ENCODE measurements at places on chromosomes 2 and 18.

DNA sequence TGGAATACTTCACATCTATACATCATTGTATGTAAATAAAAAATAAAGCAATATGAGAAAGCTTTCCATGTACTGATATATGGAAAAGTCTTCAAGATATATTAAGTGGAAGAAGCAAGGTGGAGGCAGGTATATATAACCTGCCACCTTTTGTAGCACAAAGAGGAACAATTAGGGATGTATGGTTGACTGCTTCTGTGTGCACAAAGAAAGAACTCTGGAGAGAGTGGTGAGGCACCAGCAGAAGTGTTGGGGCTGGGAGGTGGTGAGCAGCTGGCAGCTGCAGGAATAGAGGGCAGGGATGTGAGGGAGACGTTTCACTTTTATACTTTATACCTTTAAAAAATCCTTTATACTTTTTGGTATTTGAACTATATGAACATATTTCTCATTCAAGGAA, 26.1 kb downstream of the KIF5C start:
- no peak for DNase-seq

- DNase-seq: no peak
Measured at GRCh38 chr2:173386021-173386737, 31.5 kb downstream of the CDCA7 start.

- DNase-seq: no peak
Measured at GRCh38 chr2:147365622-147366021, 479.2 kb upstream of the ACVR2A start.

DNA sequence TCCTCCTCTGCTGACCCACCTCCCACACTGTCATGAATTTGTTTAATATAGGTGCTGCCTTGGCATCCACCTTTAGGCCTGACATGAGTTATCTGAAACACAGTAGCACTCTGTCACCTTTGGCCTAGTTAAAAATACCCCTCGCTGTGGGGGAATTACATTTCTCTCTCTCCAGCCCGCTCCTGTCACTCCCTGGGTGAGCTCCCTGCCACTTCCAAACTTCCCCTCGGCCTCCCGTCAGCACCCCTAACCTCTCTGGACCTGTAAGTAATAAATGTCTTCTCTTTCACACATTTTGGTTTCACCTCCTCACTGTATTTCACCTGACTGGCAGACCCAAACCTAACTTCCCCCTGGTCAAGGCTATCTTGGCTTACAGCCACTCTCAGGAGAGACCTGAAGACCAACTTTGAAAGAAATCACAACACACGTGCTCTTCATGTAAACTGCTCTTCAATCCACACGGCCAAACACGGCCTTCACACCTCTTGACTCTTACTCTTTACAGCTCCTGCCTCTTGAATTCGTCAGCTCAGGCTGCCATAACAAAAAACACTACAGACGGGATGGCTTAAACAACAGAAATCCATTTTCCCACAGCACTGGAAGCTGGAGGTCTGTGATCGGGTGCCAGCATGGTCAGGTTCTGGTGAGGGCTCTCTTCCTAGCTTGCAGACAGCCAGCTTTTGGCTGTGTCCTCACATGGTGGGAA, 28.3 kb downstream of the REEP1 start:
- DNase-seq: no peak

DNA sequence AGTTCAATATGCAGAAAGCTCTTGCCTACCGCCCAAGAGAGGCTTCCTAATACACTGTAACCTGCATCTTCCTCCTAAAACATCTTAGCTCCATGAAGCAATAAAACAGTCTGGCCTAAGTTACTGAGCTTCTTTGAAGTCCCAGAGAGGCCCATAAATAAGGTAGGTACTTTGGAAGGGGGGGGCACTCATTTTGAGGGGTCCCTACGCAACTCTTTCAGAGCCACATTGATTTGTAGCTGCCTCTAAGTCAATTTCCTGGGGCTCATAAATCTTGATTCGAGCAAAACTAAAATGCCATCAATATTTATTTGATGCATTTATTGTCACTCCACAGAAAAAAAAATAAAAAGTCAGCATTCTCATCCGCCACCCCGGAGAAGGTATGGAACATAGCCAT, 60.4 kb upstream of the SIX2 start:
- DNase-seq: no peak

DNA sequence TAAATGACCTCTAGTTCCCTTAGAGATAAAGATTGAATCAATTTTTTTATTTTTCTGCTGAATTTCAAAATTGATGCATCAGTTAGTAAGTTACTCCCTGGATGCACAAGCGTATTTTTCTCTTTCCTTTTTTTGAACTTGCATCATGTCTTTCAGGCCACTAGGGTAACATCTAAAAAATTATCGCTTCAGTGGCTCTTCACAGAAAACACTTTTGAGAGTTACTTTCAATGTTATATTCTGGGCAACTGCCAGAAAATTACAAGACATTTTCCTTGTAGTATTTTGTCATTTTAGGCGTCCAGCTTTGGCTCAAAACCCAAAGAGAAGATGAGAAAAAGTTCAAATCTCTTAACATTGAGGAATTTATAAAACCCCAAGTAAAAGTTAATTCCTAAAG, 59.8 kb downstream of the DSEL start:
- no peak for DNase-seq

GRCh38 chr2:68732036-68732932, 2.3 kb upstream of the ARHGAP25 start:
- no peak for DNase-seq

GRCh38 chr2:231613663-231614558, 21.2 kb downstream of the TEX44 start:
- peak; percentile 87 for DNase-seq

GRCh38 chr18:58605027-58606020, 23.6 kb downstream of the ALPK2 start:
- DNase-seq: no peak

GRCh38 chr2:225756198-225756597, 356.7 kb downstream of the NYAP2 start:
- DNase-seq: no peak

- no peak for DNase-seq
Measured at GRCh38 chr2:129178356-129178755, 801.1 kb upstream of the RAB6C start.

DNA sequence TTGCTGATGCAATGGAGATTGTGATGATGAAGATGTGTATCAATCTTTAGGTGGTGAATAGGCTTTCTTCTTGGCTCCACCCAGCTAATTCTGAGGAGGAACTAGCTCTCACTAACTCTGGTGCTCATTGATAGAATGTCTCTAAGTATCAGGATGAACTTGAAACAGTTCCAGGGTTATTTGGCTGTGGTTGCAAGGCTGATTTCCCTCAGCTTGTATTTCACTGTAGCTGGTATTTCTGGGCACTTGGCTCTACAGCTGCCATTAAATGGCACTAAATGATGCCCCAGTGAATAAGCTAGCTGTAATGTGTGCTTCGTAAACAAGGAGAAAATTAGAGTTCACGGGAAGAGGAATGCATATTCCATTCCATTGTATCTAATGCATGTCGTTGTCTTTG, 241.2 kb downstream of the RPIA start:
- DNase-seq: no peak

- DNase-seq: no peak
Measured at GRCh38 chr2:173221132-173221695, 133.5 kb upstream of the CDCA7 start.

- DNase-seq: no peak
Measured at GRCh38 chr2:10303694-10304378, 1.1 kb downstream of the HPCAL1 start.

DNA sequence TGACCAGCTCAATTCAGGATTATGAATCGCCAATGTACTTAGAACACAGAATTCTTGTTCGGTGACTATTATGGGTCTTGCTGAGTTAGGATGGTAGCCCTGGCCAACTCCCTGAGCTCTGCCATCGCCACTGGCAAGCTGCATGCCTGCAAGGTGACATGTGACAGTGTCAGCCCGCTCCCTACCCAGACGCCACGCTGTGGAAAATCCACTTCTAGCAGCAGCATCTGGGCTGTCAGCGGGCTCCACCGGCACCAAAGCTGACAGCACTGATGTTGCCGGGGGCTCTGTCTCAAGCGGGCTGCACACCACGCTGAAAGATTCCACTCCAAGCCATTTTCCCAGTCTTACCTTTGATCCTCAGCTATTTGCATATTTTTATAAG, 100.7 kb downstream of the MYT1L start:
- no peak for DNase-seq

- DNase-seq: no peak
Measured at GRCh38 chr18:9779630-9780029, 71.5 kb downstream of the RAB31 start.

- no peak for DNase-seq
Measured at GRCh38 chr2:46812361-46813019, 103.1 kb downstream of the MCFD2 start.

DNA sequence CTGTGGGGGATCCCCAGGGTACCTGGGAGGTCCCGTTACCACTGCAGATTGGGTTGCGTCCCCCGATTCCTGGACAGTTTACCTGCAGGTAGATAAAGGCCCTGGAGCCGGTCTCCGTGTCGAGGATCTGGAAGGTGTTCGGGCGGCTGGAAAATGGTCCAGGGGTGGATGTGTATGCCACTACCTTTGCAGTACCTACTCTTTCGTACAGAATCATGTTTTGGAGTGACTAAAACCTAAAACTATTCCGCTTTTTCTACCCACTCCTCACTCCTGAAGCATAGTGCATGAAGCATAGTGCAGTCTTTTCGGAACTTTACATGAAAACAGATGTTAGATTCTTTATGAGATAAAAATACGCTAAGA, 418 bp downstream of the WDR75 start:
- no peak for DNase-seq

DNA sequence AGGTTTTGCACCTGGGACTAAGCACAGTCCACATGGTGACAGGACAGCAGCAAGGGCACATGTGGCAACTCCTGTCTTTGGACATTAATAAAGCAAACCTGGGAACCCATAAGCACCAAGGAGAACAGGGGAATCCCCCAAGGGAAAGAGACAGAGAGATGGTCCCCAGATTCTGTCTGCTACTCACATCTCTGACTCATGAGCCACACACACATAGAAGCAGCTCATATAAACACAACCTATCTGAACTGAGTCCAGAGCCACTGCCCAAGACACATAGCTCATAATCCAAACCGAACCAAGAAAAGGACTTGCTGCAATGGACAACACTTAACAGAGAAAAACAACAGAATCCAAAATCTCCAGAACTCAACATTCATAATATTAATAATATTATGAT, 82.5 kb downstream of the OSBPL1A start:
- no peak for DNase-seq

DNA sequence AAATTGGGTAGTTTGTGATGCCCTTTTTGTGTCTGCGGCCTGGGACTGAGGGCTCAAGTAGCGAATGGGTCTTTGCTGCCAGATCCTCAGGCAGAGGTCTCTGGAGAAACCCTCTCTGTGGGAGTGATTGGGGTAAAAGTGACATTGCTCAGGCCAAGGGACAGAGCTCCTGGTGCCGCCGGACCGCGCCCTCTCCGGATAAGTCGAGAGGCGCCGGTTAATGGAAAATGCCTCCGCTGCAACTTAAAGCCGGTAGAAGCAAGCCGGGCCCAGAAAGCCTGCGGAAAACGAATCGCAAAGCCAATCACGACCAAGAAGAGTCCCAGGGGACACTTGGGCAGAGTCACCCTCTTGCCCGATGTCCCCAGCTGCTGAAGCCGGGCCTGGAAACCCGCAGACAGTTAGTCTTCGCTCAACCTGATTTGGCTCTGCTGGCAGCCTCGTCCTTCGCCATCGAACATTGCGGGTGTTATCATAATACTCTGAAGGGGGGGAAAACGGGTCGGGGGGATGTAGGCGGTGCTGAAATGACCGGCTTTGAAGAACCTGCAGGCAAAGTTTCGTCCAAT, 352 bp upstream of the HOXD12 start:
- no peak for DNase-seq

- DNase-seq: no peak
Measured at GRCh38 chr2:184637781-184638180, 39.5 kb downstream of the ZNF804A start.

GRCh38 chr2:54574107-54574859, 118.2 kb downstream of the SPTBN1 start:
- peak; percentile 68 for DNase-seq

DNA sequence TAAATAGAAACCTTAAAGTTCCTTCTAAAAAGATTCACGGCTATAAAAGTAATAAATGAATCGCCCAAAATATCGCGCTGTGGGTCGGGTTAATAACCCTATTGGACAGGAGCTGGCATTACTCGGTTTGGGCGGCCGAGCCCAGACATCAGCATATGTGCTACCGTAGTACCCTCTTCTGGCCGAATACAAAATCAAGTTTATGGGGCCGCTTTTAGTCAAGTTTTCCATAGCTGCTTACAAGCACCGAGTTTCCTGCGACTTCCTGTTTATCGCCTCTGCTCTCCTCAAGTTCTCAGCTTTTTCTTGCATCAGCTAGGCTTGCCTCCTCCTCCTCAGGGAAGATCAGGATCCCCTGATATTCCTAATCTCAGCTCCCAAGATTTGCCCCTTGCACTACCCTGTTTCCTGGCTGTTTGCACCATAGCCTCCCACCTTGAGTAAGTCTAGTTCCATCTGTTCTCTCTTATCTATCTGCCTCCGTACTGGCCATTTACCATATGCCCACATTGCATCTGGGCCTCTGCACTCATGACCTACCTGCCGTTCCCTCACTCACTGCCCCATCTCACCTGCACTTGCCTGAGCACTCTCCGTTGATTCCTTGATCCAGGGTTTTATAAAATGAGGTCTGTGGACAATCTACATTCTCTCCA, 56.1 kb downstream of the SLC35F5 start:
- DNase-seq: peak; percentile 34

DNA sequence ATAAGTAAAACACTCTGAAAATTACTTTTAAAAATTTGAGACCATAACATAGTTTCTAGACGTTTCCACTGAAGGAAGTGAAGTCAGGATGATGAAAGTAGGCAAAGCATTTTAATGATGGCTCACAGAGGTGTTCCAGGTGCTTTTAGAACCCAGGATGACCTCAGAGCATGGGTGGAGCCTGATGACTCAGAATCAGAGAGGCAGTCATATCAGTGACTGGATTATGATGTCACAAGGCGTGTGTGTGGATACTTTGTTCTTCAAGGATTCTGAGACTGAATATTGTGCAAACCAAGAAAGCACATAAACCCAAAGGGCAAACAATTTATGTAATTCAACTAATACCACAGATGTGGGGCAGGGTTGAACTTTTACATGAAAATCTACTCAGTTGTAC, 208.0 kb upstream of the FBXO11 start:
- no peak for DNase-seq

- DNase-seq: no peak
Measured at GRCh38 chr18:4839639-4840038, 357.4 kb downstream of the AKAIN1 start.

DNA sequence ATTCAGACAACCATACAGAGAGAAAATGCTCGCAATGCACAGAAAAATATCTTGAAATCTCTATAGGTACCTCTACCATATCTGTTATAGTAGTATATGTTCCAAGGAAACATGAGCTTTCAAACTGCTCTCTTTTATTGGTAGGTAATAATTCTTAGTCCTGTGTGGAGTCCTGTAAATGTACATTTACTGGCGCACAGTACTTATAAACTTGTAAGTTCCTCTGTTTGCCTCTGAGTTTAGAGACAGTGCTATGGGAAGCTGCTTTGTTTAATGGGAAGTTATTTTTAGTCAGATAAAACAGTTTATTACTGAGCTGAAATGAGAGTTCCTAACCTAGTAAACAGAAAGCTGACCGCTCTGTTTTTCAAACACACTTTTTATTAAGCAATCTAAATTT, 52.7 kb downstream of the CCDC93 start:
- no peak for DNase-seq

- peak; percentile 11 for DNase-seq
Measured at GRCh38 chr2:20539133-20539719, 92.4 kb downstream of the RHOB start.

GRCh38 chr2:44649381-44649780, 287.6 kb downstream of the CAMKMT start:
- DNase-seq: no peak
